Stimulated activated naive CD8-positive, alpha-beta T cell treated with anti-CD3 and anti-CD28 coated beads, Interleukin-15, amount 100 ng/mL, for 72 hours (primary cell): ENCODE measurements at places on chromosomes 3 and 15.

DNA sequence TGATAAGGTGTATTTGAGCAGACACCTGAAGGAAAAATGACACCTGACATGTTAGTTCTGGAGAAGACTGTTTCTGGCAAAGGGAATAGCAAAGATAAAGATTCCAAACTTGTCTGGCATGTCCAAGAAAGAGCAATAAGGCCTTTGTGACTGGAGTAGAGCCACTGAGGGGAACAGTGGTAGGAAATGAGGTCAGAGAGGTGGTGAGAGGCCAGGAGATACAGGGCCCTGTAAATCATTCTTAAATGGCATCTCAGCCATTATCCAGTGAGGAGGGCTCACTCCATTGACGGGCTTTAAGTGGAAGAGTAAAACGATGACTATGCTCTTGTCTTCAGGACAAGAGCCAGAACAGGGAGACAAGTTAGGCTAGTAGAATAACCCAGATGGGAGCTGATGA is 4.5 kb downstream of the SLC49A4 start:
- no peak for DNase-seq

- no peak for DNase-seq
These were observed 6.4 kb downstream of the ASTE1 start for GRCh38 chr3:131020122-131020693.

DNA sequence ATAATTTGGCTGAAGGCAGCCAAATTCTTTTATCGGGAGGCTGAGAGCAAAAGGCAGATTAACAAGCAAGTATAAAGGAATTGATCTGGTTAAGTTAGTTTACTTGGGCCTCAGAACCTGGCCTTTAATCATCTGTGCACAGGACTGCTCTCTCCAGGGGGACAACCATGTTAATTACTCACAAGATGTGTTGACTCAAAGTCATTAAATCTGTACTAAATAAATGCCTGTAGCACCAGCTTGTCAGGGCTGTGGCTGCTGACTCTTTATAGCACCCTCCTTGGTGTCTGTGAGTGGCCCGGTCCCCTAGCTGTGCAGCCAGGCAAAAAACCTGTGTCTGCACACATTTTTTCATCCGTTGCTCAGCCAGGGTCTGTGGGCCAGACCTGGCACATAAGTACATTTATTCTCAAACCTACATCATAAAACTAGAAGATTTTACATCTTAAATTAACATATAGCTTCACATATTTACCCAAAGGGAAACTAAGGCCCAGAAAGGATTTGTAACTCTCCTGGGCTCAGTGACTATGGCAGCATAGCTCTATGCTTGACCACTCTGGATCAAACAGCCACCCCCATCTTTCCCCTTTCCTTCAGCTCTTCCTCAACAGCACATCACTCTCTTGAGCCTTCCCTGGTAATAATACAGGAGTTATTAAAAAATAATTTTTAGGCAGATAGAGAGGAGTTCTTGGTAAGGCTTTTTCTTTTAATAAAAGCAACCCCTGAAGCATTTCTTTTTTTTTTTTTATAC is 51.4 kb downstream of the NCEH1 start:
- DNase-seq, result no peak

- no peak for DNase-seq
These were observed 347.0 kb downstream of the NEK10 start for GRCh38 chr3:27022096-27022761.

DNA sequence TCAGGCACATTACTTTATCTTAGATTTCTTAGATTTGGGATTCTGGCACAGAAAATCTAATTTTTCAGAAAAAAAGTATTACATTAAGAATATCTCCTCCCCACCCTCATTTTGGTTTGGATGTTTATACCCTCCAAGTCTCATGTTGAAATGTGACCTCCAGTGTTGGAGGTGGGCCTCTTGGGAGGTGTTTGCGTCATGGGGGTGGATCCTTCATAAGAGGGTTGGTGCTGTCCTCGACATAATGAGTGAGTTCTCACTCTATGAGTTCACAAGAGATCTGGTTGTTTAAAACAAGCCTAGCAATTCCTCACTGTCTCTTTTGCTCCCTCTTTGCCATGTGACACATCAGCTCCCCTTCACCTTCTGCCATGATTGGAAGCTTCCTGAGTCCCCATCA is 45.6 kb upstream of the WWTR1 start:
- DNase-seq, result no peak

- DNase-seq, result no peak
These were observed 6.5 kb downstream of the FBN1 start for GRCh38 chr15:48638963-48639362.

DNA sequence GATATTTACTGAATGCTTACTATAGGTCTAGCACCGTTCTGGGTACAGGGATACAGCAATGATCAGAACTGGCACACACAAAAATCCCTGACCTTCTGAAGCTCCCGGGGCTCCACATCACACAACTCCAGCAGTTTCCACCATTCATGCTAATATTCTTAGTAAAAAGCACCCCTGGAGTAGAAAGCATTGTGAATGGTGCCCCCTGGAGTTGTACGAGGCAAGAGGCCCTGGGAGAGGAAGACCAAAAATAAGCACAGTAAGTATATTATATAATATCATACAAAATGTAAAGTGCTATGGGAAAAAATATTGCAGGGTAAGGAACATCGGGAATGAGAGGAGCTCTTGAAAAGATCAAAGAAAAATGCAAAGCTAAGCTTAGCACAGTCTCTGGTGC is 790 bp upstream of the SRGAP3 start:
- DNase-seq, result no peak

- DNase-seq, result no peak
These were observed 158.8 kb downstream of the POLR2M start for GRCh38 chr15:57865294-57865693.

DNA sequence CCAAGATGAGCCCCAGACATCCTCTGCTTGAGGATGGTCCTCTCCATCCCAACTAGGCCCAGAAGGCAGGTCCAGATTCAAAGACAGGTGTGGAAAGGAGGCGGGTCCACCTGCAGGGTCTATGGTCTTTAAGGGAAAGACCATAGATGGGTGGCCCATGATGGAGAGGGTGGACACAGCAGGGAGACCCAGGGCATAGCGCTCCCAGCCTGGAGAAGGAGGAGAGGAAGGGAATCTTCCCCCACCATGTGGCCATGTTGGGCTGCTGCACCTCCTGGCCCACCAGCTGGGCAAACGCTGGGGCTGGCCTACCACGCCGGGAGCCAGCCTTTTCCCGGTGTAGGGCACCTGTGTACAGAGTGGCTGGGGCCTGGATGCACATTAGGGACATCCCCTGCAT is 265.2 kb upstream of the TLE3 start:
- no peak for DNase-seq

- DNase-seq, result no peak
These were observed 399.9 kb downstream of the PDCD6IP start for GRCh38 chr3:34198309-34198708.

DNA sequence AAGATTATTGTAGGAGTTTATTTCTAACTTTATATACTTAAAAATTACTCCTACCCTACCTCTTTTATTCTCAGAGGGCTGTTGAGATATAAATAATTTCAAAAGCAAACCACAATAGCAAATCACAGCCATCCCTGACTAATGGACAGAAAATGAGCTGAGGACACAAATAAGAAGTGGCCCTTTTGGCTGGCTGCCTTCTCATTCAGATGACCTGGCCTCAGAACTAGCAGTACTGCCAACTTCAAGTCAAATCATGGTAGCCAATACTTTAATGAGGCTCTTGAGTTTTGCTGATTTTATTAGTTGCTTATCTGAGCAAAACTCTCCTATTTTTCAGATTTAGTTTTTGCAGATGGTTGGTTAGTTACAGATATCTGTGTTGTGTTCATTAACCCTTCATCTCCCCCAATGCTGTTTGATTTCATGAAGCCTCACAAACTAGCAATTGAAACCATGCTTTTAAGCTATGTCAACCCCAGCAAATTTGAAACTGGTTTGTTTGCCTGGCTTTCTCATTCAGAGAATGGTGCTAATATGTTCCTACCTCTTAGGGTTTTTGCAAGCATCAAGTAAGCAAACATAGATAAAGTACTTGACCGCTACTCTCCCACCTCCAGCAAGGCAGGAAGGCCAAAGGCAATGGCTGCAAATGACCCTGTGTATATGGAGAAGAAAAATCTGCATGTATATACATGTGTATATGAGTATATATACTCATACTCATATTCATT is 73.4 kb upstream of the HACD2 start:
- no peak for DNase-seq

DNA sequence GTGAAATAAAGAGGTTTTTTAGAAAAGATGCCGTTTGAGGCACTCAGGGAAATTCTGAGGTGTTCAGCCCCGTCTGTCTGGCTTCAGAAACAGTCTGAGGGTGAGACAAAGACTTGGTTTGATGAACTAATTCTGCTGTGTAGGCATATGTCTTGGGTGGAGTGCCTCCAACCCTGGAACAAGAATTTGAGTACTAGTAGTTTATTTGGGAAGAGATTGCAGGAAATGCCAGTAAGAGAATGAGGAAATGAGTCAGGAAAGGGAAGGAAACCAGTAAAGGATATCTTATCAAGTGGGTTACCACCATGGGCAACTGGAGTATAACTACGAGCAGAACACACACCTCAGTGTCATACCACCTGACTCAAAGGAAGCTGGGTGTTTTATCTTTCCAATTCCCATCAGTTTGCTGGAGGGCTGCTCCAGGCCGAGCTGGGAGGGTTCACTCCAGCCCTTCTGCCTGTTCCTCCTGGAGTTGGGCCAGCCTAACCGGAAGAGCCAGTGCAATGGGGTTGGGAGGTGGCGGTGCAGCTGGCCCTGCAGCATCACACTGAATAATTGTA is 75.3 kb downstream of the TGFBR2 start:
- DNase-seq, result no peak
